Stimulated activated CD4-positive, alpha-beta T cell treated with anti-CD3 and anti-CD28 coated beads, Interleukin-15, amount 100 ng/mL, for 48 hours (primary cell): ENCODE measurements at places on chromosomes 7 and 10.

DNA sequence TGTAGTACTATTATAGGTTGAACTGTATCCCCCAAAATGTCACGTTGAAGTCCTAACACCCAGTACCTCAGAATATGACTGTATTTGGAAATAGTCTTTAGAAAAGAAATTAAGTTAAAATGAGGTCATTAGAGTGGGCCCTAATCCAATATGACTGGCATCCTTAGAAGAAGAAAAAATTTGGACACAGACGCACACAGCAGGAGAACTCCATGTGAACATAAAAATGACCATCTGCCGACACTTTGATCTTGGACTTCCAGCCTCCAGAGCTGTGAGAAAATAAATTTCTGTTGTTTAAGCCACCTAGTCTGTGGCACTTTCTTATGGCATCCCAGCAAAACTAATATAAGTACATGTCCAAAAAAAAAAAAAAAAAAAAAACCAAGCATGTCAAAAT, 225.8 kb downstream of the PARD3 start:
- no peak for DNase-seq

- no peak for DNase-seq
These were observed 891.2 kb downstream of the PCDH15 start for GRCh38 chr10:53909791-53910190.

DNA sequence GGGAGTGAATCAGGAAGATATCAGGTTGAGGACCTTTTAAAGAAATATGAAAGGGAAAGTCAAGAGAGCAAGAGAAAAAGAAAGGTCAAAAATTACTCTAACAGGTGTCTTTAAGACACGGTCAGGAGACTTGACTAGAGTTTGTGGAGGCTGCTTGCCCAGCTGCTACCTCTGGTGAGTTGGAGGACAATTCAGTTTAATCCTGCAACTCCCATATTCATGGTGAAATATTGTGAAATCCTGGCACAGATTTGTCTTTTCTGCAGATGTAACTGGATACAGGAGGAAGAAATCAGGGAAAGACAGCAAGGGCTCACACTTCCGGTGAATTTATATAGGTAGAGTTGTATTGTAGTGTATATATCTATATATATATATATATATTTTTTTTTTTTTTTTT, 93.5 kb downstream of the AKAP9 start:
- DNase-seq, result no peak

GRCh38 chr10:110686047-110686446, 41.9 kb downstream of the RBM20 start:
- no peak for DNase-seq

DNA sequence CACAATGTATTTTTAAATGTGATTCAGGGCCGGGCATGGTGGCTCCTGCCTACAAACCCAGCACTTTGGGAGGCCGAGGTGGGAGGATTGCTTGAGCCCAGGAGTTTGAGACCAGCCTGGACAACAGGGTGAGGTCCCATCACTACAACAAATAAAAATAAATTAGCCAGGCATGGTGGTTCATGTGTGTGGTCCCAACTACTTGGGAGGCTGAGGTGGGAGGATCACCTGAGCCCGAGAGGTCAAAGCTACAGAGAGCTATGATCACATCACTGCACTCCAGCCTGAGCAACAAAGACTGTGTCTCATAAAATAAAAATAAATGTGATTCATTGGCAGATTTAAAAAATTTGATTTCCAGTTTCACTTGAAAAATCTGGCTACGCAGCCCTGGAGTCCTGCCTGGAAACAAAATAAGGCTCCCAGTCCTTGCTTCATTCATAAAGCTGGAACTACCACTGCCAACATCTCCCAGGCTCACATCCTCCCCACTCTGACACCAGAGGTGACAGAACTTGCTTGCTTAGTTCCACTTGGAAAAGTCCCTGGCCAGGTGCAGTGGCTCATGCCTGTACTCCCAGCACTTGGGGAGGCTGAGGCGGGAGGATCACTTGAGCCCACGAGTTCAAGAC, 27.9 kb upstream of the SLC35G1 start:
- DNase-seq, result no peak

GRCh38 chr7:130281260-130281659, 11.7 kb upstream of the CPA4 start:
- DNase-seq, result no peak
